ENCODE measurements at places on chromosomes 6 and 20.

- DNase-seq: peak; percentile 48
Observed at GRCh38 chr6:166786704-166787293, 159.7 kb upstream of the RPS6KA2 start.

DNA sequence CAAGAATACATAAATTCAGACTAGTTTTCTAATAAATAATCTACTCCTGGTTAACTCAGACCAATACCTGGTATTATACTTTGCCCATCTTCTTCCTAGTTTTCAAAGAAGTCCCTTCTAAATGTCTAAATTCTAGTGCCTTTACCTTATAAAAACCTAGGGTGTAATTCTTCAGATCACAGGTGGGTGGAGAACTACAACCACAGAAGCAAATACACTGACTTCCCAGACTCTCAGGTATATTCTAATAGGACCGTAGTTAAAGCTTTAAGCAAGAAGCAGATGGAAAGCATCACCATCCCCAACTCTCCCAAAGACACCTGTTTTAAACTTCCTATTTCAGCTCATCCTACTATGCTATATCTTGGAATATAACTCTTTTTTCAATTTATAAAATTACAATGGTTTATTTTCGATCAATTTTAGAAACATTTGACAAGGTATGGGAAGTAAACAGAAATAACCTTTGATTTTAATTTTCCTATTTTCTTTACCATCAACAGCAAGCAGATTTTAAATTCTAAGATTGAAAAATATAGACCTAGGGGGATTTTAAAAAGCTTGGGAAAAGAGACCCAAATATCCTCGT, 15.8 kb downstream of the MAN1A1 start:
- DNase-seq: no peak

DNA sequence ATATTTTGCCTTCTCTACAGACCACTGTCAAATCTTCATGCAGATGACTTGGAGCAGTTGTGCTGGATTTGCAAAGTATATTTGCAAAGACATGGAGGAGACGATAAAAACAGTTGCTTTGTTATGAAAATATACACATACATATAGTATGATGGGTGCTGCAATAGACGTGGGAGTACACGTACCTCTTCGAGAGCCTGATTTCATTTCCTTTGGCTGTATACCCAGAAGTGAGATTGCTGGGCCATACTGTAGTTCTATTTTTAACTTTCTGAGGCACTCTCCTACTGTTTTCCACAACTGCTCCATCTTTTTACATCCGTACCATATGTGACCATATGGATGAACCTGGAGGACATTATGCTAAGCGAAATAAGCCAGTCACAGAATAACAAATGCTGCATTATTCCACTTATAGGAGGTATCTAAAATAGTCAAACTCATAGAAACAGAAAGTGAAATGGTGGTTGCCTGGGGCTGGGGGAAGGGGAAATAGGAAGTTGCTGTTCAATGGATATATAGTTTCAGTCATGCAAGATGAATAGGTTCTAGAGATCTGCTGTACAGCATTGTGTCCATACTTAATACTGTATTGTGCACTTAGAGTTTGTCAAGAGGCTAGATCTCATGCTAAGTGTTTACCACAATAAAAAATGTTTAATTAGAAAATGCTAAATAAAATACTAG, 223.8 kb downstream of the HAO1 start:
- DNase-seq: no peak

DNA sequence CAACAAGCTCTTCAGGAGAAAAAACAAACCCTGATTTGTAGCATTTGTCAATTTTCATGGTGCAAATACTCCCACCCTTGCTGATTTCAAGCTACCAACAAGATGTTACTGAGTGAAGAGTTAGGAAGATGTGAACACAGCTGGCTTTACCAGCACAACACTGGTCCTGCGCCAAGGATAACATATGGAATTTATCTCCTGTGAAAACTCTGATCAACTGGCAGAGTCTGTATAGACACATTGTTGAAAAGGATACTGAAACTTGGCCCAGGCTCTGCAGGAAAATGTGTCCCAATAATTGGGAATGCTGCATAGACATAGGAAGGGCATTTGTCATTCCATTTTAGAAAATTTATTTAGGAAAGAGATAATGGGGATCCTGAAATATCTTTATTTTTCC, 29.0 kb downstream of the OTOR start:
- DNase-seq: no peak

GRCh38 chr20:37179683-37180524, 556 bp upstream of the MROH8 start:
- DNase-seq: no peak

- no peak for DNase-seq
Observed at GRCh38 chr6:39918831-39919230, 15.4 kb downstream of the MOCS1 start.

DNA sequence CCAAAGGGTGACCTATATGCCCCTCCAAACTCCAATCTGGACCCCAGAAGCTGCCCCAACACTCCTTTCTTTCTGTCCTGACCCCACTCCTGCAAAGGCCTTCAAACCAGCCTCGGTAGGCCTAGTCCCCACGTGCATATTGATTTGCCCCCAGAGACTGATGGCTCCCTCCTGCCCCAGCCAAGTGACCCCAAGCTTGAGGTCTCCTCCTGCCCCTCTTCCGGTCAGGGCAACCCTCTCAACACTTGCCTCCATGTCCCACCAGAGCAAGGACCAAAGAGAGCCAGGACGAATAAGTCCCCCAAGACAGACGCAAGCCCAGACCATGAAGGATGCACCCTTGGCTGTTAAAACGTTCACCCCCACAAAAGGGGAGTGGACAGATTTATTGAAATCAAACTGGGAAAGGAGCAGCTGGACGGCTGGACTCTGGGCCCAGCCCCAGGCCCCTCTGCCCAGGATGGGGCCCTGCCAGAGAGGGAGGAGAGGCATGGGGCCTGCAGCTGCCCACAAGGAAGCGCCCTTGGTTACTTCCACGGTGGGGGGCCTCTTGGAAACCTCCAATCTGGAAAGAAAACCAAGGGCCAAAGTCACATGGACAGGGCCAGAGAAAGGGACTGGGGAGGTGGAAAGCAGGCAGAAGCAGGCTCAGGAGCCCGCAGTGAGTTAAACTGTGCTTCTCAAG, 2.4 kb upstream of the SPEF1 start:
- no peak for DNase-seq

DNA sequence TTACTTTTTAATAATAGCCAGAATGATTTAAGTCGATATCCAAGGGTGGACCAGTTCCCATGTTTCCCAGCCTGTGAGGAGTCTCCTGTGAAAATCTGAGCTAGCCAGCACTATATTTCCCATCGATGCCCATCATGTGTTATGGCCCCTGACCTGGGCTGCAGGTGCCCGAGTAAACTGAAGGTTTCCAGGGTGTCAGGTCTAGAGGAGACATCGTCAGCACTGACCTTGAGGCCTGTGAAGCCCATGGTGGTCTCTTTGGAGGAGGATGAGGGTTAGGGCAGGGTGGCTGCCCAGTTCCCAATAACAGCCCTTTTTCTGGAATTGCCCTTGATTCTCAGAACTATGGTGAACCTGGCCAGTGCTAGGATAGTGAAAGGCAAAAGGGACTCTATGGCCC, 63.0 kb upstream of the TOP1 start:
- DNase-seq: no peak

GRCh38 chr20:36092398-36093024, 62.0 kb upstream of the EPB41L1 start:
- no peak for DNase-seq

DNA sequence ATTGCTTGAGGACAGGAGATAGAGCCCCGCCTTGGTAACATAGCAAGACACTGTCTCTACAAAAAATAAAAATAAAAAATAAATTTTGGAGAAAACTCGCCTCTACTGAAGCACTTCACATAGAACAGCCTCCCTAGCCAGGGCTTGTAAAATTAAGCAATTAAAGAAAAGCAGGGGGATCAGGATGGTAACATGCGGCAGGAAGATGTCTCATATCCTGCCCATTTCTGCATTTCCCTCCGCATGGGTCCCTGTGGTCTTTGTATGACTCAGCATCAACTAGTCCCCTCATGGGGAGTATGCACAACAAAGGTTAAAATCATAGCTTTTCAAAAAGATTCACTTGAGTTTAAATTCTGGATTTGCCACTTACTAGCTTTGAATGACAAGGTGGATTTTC, 379.0 kb downstream of the EPHA7 start:
- DNase-seq: no peak

- no peak for DNase-seq
Observed at GRCh38 chr6:95489185-95489863, 88.0 kb upstream of the MANEA start.

- DNase-seq: no peak
Observed at GRCh38 chr20:50092436-50092835, 20.5 kb downstream of the UBE2V1 start.

DNA sequence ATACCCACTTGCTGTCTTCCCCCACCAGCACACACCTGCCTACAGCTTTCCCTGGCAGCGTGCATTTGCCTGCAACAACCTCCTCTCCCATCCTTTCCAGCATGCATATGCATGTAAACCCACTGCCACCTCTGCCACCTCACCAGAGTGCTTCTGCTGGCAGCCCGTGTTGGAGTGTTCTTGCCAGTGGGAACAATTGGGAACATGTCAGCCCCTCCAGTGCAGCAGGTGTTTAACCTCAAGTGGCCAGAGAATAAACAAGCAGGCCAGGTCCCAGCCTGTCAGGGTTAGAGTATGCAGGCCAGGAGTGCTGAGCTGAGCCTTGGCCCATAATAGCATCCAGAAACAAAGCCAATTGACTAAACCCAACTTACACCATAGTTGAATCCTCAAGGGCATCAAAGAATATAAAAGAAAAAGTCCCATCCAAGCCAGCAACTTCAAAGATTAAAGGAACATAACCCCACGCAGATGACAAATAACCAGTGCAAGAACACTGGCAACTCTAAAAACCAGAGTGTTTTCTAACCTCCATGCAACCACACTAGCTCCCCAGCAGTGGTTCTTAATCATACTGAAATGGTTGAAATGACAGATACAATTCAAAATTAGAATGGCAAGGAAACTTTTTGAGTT, 1212.1 kb upstream of the CITED2 start:
- DNase-seq: no peak

DNA sequence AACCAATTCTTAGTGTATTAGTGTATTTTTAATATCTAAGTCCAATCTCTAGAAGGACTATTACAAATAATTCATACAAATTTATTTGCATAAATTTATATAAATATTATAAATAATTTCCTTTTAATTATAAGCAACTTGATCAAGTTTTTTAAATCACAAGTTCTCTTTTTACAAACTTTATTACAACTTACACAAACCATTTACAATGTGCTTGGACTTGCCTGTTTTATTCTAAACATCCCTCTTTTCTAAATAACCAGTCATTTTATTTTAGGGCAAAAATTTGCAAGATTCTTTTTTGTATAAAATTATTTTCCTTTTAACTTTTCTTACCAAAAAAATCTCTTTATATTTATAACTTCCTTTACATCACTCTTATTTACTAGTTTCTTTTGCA, 83.5 kb upstream of the SYNCRIP start:
- no peak for DNase-seq

DNA sequence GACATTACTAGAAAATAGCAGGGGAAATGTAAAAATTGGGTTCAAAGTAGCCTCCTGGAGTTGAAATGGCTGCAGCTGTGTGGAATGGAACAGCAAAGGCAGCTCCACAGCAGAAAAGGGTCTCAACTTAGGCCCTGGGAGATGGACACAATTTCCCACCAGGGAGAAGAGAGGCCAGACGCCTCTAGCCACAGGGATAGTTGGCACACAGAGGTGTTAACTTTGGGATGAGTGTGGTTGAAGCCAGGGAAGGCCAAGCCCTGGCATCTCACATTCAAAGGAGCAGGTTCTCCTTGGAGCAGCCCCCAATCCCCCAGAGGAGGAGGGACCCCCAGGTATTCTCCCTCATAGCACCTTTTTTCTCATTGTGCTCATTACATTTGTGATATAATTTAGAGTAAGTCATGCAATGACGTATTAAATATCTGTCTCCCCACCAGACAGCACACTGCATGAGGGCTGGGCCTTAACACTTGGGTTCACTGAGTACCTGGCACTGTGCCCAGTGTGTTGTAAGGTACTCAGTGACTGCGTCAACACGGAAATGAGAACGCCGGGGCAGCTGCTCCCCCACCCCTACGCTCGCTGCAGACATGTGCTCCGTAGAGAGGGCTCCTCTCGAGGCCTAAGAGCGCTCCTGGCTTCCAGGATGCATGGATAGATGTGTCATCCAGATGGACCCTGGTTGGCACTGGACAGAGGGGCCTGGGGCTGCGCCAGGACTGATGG, 76.0 kb upstream of the CD93 start:
- no peak for DNase-seq

DNA sequence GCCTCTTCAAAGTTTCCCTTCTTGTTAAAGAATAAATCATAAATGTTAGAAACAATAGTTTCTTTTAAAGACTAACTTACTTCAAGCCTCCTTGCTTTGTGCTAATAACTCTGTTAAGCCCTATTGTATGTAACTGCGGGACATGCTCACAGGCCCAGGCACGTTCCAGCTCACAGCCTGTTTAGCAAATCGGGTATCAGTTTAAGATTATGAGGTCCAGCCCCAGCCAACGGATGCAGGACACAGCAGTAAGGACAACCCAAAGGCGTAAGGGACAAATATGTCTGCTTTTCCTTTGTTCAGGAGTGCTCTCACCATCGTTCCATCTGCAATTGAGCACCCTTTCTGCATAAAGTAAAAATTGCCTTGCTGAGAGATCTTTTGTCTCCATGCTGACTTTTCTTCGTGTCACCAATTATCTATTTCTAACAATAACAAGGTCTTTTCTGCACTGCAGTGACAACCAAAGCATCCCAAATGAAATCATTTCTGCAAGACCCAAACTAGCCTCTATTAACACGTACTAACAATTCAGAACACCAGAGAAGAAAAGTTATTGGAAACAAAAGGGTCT, 1.4 kb downstream of the C6orf52 start:
- no peak for DNase-seq

GRCh38 chr6:98931696-98932095, 16.1 kb downstream of the FBXL4 start:
- no peak for DNase-seq

DNA sequence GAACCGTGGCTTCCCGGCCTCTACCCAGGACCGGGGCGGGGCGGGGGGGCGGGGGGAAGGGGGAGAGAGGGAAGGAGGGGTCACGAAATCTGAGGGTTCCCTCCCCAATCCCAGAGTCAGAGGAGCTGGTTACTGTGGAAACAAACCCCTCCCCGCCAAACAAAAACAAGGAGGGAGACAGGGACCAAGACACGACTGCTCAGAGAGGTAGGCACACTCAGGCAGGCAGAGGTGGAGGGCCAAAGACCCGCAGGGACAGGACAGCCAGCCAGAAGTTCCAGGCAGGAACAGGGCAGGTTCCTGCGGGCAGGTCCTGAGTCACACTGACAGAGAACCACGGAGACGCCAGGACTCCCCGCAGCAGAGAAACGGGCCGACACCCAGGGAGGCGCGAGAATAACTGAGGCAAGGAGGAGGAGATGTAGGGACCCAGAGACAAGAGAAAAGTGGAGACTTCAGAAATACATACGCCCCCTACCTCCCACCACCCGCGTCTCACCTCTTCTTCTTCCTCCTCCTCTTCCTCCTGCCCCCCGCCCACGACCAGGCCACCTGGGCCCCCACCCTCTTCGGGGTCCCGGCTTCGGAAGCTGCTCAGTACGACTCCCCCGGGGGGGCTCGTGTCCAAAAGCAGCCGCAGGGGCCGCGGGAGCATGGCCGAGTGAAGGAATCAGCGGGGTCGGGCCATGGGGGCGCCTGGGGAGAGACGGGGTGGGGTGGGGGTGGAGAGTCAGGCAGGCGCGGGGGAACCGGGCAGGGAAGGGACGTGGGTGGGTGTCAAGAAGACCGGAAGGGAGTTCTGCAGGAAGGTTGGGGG, 578 bp downstream of the RGL2 start:
- peak; percentile 69 for DNase-seq

- DNase-seq: no peak
Observed at GRCh38 chr20:53124075-53124551, 152.0 kb downstream of the TSHZ2 start.

GRCh38 chr20:47905628-47906347, 120.5 kb upstream of the SULF2 start:
- DNase-seq: no peak
